ENCODE measurements at places on chromosomes 1 and 21.

- no peak for DNase-seq
Observed at GRCh38 chr1:161962091-161962887, 61.4 kb downstream of the OLFML2B start.

DNA sequence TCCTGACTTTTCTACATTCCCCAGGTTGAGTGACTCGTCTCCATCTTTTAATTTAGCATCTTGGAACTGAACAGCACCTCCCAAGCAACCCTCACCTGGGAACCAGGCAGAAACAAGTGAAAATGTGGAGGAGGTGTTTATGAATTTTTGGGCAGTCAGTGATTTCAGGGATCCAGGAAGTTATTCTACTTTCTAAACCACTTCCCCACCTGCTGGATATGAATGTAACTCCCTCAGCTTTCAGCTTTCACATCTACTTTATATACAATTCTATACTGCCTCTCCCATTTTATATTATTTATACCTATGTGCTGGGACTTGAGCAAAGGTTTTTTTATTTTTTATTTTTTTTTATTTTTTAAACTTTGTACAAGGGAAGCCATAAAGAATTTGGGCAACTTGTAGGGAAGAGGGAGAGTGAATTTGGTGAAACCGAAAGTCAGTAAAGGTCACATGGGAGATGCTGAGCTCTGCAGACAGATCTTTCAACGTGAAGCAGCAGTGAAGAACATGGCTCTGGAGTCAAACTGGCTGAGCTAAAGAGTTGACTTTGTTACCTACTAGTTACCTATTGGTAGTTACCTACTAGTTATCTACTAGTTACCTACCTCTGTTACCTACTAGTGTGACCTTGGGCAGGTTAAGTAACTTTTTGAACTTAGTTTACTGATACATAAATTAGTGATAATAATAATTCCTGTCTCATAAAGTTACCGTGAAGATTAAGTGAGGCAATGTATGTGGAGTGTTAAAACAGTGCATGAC is 45.5 kb downstream of the DDR2 start:
- no peak for DNase-seq

DNA sequence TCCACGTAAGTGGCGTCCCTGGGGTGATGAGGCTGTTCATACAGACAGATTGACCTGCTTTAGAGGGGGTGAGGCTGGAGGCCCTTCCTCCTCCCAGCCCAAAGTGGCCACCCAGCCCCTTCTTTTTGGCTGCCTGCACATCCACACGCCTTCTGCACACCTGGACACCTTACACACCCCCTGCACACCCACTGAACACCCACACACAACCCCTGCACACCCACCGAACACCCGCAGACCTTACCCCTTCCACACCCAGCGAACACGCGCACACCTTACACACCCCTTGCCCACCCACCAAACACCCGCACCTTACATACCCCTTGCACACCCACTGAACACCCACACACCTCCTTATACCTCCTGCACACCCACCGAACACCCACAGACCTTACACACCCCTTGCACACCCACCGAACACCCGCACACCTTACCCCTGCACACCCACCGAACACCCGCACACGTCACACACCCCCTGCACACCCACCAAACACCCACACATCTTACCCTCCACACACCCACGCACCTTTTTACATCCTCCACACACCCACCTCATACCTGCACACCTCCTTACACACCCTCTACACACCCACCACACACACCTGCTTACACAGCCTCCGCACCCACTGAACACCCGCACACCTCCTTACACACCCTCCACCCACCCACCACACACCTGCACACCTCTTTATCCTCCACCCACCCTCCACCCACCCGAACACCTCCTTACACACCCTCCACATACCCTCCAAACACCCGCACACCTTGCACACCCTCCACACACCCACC is 37.7 kb downstream of the COQ8A start:
- DNase-seq = no peak

DNA sequence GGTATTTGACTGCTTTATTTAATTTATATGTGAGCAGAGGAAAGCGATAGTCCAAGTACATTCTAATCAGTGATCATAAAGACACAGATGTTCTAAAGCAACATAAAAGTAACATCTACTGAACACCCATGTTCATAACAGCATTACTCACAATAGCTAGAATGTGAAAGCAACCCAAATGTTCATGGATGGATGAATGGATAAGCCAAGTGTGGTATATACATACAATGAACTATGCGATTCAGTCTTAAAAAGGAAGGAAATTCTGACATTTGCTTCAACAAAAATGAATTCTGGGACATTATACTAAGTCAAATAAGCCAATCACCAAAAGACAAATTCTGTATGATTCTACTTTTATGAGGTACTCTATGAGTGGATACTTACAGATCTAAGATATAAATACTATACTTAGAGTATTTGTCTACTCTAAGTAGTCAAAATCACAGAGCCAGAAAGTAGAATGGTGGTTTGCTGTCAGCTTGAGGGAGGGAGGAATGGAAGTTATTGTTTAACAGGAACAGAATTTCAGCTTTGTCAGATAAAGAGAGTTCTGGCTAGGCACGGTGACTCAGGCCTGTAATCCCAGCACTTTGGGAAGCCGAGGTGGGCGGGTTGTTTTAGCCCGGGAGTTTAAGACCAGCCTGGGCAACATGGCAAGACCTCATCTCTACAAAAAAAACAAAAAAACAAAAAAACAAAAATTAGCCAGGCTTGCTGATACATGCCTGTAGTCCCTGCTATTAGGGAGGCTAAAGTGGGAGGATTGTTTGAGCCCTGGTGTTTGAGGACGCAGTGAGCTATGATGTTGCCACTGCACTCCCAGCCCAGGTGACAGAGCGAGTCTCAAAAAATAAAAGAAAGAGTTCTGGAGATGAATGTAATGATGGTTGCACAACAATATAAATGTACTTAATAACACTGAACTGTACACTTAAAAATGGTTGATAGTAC is 79.7 kb upstream of the ARHGAP29 start:
- no peak for DNase-seq

- DNase-seq = no peak
Observed at GRCh38 chr1:68338081-68338480, 105.8 kb upstream of the WLS start.

DNA sequence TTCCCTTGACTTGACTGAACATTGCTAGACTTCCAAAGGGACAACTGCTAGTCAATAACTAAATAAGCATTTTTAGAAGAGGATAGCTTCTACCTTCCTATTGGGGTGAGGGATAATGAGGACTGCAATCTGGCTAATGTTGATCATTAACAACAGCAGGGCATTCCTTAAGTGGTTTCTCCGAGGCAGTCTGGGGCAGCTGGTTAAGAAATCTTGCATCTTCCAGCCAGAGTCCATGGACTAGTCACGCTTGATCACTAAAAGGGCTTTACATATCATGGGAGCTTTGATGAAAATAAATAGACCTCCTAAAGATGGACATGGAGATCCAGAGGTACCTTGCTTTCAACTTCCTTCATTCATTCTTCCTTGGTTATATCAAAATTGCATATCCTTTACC is 329.4 kb upstream of the ESRRG start:
- DNase-seq = no peak
